ENCODE measurements at places on chromosomes 4 and X.

DNA sequence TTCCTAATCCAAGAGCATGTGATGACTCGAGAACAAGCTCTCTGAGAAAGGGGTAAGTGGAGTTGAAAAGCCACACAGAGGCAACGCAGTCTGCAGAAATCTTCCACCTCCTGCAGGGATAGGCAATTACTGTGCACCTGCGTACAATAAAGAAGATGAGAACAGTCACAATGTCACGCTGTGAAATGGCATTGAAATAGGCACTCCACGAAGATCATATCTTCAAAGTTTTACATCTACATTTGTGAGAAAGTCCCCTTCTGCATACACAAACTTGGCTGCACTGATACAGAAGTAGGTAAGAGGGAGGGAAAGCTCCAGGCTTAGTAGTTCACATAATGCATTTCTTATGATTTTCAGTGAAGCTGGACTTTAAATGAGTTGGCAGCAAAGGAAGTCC lies 27.1 kb downstream of the DDX60L start:
- DNase-seq: no peak

- DNase-seq: no peak
Observed at GRCh38 chrX:65744965-65745364, 77.5 kb downstream of the MSN start.

DNA sequence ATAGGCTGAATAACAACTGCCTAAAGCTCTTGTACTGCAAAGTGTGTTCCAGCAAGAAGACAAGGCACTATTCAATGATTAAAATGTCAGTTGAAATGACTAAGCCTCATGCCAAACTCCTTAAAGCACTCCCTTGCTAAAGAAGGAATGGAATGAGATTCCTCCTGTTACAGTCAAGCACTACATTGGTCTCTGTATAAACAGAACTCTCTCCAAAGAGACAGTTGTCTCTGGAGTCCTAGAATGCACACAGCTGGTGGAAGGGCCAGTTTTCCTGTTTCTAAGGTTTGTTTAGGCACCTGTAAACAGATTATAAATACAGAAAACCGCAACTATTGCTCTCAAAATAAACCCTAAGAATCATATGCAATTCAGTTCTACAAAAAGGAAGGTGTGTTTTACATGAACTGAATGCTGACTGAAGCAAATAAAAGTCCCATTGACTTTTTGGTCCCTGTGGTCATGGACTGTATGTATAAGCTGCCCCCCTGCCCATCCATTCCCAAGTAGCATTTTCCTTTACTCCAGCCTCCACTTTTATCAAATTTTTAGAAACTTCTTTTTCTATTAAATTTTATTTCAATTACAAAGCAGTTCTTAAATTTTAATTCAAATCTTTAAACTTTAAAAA lies 47.0 kb downstream of the FAT1 start:
- DNase-seq: no peak

DNA sequence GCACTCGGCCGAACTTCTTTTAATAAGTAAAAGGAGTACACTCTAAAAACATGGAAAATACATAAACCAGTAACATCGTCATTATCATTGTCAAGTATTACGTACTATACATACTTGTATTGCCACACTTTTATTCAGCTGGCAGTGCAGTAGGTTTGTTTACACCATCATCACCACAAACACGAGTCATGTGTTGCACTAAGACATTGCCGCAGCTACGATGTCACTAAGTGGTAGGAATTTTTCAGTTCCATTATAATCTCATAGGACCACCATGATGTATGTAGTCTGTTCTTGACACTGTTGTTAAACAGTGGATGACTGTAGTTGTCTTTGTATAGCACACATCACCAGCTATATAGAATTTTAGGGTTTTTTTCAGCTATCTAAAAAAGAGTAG lies 48.0 kb upstream of the TMEM131L start:
- DNase-seq: no peak

- no peak for DNase-seq
Observed at GRCh38 chr4:167897116-167897515, 195.2 kb upstream of the ANXA10 start.

DNA sequence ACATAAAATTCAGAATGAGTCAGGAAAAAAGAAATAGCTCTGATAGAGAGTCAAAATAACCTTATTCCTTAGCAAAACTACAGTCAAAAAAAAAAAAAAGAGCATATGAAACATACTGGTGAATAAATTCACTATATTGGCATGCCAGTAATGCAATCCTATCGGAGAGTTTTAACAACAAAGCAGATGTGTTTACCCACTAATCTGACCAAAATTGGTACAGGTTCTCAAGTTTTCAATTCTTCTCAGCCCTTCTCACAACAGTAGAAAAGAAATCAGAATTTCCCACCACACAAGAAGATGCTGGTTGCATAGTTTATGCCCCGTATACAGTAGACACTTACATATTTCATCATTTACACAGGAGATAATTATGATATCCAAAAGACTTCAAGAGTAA lies 59.4 kb downstream of the LCORL start:
- DNase-seq: no peak

DNA sequence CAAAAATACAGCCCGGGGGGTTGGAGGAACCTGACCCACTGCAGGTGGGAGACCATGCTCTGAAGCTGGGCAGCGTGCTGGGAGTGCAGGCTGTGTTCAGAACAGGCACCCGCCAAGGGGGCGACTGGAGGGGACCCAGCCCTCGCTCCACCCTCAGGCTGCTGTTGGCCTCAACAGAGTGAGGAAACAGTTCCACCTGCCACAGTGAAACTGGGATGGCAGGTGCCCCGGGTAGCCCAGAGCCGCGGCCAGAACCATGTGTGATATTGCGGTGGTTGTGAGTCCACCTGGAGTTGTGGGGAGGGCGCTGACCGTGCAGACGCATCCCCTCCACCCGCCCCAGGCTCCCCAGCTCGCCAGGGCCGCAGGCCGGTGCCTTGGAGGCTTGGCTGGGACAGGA lies 45.7 kb upstream of the PSAPL1 start:
- DNase-seq: no peak

GRCh38 chr4:168631241-168632162 lies 134.7 kb downstream of the PALLD start:
- DNase-seq: peak; percentile 60

- DNase-seq: no peak
Observed at GRCh38 chr4:19152264-19152663, 1099.4 kb upstream of the SLIT2 start.

GRCh38 chrX:57364145-57364544 lies 77.6 kb downstream of the FAAH2 start:
- DNase-seq: no peak

GRCh38 chrX:10086676-10087075 lies 70.1 kb upstream of the CLCN4 start:
- DNase-seq: no peak

- no peak for DNase-seq
Observed at GRCh38 chr4:27000820-27001219, 140.2 kb downstream of the STIM2 start.

DNA sequence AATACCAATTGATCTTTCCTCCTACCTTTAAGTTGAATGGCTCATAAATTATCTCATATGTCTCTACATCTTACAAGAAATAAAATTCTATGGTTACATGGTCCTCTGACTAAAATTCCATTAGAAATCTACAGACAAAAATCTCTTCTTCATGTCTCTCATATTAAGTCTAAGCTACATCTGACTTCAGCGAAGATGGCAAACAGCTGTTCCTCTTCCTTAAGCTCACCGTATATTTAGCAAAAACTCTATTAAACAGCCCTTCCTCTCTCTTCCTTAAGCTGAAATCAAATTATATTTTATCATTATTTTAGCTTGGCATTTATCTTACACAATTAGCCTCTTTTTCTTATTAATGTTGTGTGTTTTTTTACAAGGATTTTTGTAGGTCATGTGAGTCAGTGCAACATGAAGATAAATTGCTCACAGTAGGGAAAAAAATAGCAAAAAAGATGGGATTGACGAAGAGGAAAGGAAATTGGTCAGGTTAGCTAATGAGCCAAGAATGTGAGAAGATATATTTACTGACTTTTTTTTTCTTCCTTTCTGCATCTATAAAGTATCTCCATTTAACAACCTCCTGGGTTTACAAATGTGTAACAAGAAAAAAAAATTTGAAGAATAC lies 2412.8 kb downstream of the ARAP2 start:
- no peak for DNase-seq

DNA sequence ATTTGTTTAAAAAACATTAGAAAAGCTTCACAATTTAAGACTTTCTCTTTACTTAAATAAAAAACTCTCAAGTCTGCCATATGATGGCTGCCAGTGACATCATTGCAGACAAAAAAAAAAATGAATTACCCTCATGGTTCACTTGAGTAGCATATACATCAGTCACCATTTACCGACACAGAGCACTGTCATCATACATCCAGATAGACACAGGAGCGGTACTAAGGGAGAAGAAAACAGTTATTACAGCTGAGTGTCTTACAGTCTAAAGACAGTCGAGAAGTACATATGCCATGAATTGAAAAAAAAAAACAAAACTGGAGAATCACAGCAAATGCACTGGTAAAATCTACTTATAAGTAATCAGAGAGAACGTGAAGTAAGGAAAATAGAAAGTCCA lies 405.7 kb upstream of the GALNT7 start:
- no peak for DNase-seq

DNA sequence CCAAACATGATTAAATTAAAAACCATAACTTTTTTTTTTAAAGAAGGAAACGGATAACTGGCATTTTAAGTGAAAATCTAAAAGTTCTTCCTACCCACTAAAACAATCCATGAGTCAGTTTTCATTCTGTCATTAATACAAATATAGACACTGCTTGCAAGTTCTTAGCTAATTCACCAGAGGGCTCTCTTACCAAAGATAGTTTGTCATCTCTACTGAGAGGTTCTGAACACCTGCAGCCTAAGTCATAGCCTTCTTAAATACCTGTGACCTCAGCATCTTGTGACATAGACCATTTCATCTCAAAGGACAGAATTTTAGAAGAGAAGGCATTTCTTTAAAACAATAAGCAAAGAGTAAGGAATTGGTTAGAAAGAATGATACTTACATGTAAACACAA lies 65.3 kb upstream of the FAM120C start:
- no peak for DNase-seq

DNA sequence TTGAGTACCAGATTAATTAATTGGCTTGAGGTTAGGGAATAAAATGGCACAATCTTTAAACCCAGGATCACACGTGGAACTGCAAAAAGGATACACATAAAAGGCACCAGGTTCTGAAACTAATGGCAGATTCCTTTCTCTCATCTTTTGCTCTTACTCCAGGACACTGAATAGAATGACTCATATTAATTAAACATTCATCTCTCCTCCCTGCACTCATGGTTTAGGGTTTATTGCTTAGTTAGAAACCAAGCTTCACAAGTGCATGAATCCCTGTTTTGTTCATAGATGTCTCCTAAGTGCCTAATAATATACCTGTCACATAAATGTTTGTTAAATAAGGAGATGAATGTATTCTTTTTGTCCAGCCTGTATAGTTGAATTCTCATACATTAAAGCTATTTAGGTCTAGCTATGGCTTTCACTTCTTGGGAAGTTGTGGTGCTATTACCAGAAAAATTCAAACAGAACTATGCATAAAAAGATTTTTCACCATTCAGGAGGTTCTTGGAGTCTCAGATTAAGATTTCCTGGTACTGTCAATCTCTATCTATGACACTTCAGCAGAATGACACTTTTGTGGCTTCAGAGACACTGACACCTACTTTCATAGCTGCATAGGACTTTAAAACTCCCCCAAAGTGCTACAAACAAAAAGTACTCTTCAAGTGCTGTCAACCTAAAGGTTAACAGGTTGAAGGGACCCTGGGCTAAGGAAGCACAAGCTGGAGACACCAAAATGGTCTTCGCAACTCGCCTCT lies 7.4 kb downstream of the CORIN start:
- DNase-seq: no peak

GRCh38 chrX:112645774-112646173 lies 34.0 kb downstream of the LHFPL1 start:
- DNase-seq: no peak

DNA sequence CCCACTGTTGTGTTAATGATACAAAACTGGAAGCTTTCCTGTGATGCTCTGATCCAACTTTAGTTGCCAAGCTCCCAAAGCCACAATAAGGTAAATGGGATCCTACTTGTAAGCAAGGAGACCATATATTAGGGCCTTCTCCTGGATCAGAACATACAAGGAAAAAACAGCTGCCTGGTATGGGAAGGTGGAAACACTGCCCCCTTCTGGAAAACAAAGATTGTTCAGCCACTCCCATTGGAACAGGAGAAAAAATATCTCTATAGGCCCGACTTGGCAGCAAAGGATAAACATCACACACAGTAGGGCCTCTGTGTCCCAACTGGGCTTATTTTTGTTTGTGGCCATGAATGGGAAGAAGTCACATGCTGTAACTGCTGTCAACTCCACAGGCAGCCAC lies 166.5 kb downstream of the TBX22 start:
- no peak for DNase-seq

DNA sequence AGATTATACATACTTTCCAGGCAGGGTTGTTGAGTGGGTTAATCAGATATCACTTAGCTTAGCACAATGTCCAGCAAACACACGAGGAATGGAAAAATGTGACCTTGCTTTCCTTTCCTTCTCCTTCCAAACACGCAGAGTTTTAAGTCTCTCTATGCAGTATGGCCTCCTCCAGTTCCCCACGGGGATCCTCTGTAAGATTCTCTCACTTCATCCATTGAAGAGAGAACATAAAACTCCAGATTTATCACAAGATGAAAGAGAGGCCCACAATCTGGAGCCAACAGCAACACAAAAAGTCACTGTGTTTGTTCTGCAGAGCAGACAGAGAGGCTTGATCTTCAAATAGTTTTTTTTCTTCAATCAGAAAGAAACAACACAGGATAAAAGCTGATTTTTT lies 336.8 kb upstream of the CLNK start:
- DNase-seq: no peak

- no peak for DNase-seq
Observed at GRCh38 chrX:123464709-123465108, 268.1 kb downstream of the THOC2 start.

- DNase-seq: no peak
Observed at GRCh38 chr4:75643651-75644050, 13.3 kb upstream of the CDKL2 start.

- DNase-seq: peak; percentile 10
Observed at GRCh38 chr4:107035819-107036583, at the start of gene DKK2. DKK2 (minus strand) TSS chr4:107036313; CDS start chr4:107035591, 722 bp downstream.

GRCh38 chr4:2352171-2352570 lies 66.3 kb downstream of the ZFYVE28 start:
- DNase-seq: peak; percentile 4

GRCh38 chrX:95893636-95894035 lies 791.0 kb upstream of the DIAPH2 start:
- DNase-seq: no peak

DNA sequence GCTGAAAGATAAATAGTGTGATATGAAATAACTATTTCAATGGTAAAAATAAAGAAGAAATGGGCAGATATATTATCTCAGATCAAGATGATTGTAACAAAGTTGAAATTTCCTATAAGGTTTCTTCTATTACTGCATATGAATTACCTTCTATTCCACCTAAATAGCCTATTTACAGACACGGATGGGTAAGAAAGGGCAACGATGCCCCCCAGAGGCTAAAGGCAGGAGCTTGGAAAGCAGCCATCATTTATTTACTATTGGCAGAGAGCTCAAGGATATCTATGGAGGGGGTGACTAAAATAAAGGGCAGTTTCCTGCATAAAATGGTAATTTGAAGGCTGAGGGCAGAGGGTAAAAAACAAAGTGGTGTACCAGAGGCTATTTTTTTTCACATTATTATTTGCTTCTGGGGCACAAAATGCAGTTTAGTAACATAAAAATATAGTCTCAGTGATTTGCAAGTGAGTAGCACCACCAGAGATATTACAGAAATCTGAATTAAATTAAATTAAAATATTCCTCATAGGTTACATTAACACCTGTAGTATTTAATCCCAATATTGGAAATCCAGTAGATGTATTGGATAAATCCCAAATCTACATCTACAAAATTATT lies 123.1 kb downstream of the BTC start:
- DNase-seq: peak; percentile 61

Data from transverse colon (tissue), 4 donors.